ENCODE measurements at places on chromosomes 1 and 21.

- DNase-seq: no peak
Observed at GRCh38 chr1:51330331-51331201, at the start of gene TTC39A. Gene TTC39A (minus strand): TSS chr1:51330562. CDS start chr1:51330477, 85 bp downstream.

DNA sequence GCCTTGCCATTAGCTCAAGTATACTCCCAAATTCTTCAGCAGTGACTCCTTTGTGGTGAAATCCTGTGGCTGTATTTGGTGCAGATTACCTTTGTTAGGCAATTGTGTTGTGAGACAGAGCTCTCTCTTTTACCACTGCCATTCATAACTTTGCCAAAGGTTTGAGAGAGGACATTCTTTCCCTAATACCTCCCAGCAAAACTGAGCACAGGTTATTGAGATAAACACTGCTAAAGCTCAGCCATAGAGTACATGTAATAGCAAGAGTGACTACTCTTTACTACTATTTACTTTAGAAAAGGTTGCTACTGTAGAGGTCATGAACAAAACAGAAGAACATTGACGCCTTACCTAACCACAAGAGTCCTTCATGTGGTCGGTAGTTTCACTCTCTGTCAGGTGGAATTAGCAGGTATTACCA, 514.0 kb upstream of the ADAMTS5 start:
- peak; percentile 16 for DNase-seq

GRCh38 chr1:240797050-240797449, 185.1 kb upstream of the GREM2 start:
- DNase-seq: no peak

- DNase-seq: peak; percentile 28
Observed at GRCh38 chr1:170929835-170930554, 5.3 kb upstream of the MROH9 start.

- DNase-seq: no peak
Observed at GRCh38 chr1:16181887-16182719, 26.2 kb upstream of the EPHA2 start.

DNA sequence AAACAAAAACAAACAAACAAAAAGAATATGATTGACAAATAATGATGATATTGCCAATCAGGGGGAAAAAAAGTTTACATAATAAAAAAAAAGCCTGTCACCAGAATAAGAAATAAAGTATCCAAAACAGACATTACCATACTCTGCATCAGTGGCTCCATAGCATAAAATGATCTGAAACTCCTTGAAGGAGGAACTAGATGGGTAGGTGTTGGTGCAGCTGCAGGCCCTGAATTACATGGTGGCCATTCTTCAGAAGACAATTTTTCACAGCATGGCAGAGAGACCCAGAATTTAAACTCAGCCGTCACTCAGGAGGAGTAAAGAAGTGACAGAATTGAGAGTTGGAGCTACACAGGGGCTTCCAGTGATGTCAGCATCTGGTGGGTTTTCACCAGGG, 60.2 kb downstream of the GLUL start:
- DNase-seq: no peak

DNA sequence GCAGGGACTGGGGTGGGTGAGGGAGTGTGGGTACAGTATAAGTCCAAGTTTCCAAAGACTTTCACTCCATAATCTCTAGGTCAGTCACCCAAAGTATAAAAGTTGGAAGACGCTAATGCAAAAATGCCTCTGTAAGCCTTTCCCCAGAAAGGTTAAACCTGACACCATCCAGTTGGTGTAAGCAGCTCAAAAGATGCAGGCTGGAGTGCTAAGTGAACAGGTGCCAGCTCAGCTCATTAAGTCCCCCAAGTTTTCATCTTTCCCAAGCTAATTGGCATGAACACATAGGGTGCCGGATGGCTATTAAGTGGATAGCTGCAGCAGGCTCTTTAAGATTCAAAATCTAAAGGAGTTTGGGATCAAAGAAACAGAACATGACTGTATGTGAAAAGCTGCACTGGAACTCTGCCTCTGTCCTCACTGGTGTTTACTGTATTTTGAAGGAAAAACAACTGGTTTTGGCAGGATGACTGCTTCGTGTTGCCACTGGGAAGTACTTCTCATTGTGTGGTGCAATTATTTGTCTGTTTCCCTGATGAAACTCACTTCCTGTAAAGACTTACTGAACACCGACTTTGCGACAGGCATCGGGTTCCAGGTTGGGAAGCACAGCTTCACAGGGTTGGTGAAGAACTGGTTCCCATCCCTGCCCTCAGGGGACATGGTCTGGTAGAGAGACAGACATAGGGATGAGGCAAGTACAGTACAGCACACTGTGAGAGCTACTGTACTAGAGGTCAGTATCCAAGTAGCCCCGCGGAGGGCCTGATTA, 152.7 kb downstream of the DAB1 start:
- DNase-seq: peak; percentile 59

- DNase-seq: no peak
Observed at GRCh38 chr1:63316984-63317816, 5.2 kb upstream of the FOXD3 start.

- no peak for DNase-seq
Observed at GRCh38 chr1:156388174-156389137, 19.4 kb downstream of the RHBG start.

GRCh38 chr1:113835686-113836290, 23.5 kb upstream of the RSBN1 start:
- no peak for DNase-seq

DNA sequence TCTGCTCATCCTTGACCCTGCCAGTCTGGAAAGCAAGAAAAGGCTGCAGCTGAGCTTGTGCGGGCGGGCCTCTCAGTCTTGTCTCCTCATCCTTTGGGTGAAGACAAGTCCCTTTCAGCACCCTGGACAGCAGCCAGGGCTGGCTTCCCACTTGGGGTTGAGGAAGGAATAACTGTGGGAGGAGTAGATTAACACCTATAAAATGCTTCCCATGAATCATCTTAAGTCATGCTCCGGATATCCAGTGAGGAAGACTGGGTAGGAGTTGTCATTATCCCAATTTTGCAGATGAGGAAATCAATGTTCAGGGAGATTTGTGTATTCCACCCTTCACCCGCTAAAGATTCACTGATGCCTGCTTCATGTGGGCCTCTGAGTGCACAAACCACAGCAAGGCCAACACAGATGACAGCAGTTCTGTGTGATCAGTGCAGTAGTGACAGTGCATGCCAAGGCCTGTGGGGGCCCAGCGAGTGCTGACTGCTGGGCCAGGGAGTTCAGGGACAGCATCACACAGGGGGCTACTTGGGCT, 20.1 kb upstream of the COL16A1 start:
- DNase-seq: no peak

DNA sequence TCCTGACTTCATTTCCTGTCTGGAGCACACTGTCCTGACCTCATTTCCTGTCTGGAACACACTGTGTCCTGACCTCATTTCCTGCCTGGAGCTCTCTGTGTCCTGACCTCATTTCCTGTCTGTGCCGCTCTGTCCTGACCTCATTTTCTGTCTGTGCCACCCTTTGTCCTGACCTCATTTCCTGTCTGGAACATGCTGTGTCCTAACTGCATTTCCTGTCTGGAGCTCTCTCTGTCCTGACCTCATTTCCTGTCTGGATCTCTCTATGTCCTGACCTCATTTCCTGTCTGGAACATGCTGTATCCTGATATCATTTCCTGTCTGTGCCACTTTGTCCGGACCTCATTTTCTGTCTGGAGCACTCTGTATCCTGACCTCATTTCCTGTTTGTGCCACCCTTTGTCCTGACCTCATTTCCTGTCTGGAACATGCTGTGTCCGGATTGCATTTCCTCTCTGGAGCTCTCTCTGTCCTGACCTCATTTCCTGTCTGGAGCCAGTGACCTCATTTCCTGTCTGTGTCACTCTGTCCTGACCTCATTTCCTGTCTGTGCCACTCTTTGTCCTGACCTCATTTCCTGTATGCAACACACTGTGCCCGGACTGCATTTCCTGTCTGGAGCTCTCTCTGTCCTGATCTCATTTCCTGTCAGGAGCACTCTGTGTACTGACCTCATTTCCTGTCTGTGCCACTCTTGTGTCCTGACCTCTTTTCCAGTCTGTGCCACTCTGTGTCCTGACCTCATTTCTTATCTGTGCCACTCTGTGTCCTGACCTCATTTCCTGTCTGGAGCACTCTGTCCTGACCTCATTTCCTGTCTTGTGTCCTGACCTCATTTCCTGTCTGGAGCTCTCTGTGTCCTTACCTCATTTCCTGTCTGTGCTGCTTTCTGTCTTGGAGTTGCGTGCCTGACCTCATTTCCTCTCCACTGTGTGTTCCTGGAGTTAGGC, 27.6 kb downstream of the SKI start:
- no peak for DNase-seq

DNA sequence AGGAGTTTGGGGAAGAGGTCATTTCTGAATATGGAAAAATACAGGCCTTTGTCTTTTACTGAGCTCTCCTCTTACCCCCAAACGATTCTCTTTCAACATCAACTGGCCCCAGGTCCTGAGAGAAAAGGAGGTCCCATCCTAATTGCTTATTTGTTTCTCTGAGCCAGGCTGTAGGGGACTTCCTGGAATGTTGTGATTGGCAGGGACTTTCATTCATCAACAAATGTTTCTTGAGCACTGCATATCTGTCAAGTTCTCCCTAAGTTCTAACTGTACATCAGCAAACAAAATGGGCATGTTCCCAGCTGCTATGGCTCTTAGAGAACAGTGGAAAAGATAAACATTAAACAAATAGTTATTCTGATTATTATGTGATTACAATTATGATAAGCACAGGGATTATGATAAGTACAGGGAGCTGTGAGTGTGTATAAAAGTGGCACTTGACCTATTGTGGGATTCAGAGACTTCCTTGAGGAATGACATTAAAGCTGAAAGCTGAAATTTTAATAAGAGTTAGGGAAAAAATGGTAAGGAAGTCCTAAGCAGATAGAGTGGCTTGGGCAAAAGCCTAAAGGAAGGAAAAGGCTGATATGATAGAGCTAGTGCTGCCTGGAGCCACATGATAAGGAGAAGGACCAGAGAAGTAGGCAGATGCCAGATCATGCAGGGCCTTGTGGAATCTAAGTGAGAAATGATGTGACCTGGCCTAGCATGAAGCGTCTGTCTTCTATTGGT, 11.6 kb downstream of the GPX7 start:
- no peak for DNase-seq

GRCh38 chr1:85158910-85159309, 41.9 kb downstream of the SYDE2 start:
- no peak for DNase-seq

DNA sequence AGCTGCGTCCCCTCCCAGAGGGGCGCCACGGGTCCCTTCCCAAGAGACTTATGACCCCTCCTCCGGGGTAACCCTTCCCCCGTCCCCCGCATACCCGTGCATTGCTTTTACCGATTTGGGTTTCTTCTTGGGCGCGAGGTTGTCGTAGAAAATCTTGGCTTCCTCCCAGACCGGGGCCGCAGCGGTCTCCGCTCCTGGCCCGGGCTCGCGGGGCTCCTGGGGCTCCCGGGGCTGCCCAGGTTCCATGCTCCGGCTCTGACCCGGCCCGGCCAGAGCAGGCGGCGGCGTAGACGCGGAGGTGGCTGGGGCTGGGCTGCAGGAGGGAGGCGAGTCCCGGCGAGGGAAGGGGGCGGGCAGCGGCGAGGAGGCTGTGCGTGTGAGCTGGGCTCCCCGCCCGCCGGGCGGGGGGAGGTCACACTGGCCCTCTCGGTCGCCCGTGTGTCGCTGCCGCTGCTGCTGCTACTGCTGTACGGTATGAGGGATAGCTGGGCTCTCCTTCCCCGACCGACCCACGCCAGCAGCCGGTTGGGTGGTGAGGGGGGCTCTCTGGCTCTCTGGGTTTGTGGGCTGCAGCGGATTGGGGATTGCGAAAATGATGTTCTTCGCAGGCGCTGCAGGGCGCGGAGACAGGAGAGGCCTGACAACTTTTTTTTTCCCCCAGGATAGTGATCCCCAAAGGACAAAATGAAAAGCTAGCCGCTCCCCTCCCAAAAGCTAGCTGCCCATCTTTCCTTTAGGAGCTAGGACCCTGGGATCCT, at the start of gene NT5C1A:
Gene NT5C1A (minus strand): TSS at position 315 of the 758 bp plus-strand sequence. CDS start 69 bp downstream, at position 246.
- DNase-seq: no peak

All from retinal pigment epithelial cell (primary cell).